ENCODE measurements at places on chromosomes 12 and 14. TPM values are rescaled to one million over a fixed set of nuclear protein-coding genes. Genes with fewer than 3 reads are reported as not detected.

Gene DCP1B
- total RNA-seq: 8.7 TPM

Gene ETFRF1
- total RNA-seq: 11.9 TPM

Gene TEX52
- total RNA-seq: not detected

Gene CYP46A1
- 0.11 TPM for total RNA-seq

Gene AP5M1
- total RNA-seq: 22.2 TPM

Gene MYRFL
- 0.07 TPM for total RNA-seq

Gene SOS2
- total RNA-seq: 9.6 TPM

Gene FZD10
- total RNA-seq: not detected

Gene TSPAN11
- total RNA-seq: 0.10 TPM

Gene MUCL1
- total RNA-seq: not detected

Gene ZNF605
- total RNA-seq: 3.6 TPM

Gene GPR65
- total RNA-seq: not detected

Gene PHETA1
- 11.5 TPM for total RNA-seq

Gene NKX2-8
- total RNA-seq: 3.3 TPM

Gene CABP1
- 0.42 TPM for total RNA-seq
